Placental pericyte (primary cell): ENCODE measurements at places on chromosomes 1 and 21. TPM values are rescaled to one million over a fixed set of nuclear protein-coding genes. Genes with fewer than 3 reads are reported as not detected.

The CACNA1S gene
- total RNA-seq: not detected in 2 replicates

The ANXA9 gene
- total RNA-seq: under 0.01 and 0.22 TPM in 2 replicates

The PRDM16 gene
- 1.3 TPM in 1 of 2 replicates, not detected in the other for total RNA-seq

The TRIM45 gene
- total RNA-seq: 0.88 and 1.4 TPM in 2 replicates

The DNAJC6 gene
- total RNA-seq: 2.4 and 7.2 TPM in 2 replicates
